ENCODE measurements at places on chromosomes 13 and 19. TPM values are rescaled to one million over a fixed set of nuclear protein-coding genes. Genes with fewer than 3 reads are reported as not detected.

GRCh38 chr19:485583-486236 is 10.6 kb upstream of the MADCAM1 start:
- DNase-seq = no peak

- no peak for DNase-seq
Measured at GRCh38 chr19:56301155-56301554, 13.5 kb downstream of the ZSCAN5A start.

DNA sequence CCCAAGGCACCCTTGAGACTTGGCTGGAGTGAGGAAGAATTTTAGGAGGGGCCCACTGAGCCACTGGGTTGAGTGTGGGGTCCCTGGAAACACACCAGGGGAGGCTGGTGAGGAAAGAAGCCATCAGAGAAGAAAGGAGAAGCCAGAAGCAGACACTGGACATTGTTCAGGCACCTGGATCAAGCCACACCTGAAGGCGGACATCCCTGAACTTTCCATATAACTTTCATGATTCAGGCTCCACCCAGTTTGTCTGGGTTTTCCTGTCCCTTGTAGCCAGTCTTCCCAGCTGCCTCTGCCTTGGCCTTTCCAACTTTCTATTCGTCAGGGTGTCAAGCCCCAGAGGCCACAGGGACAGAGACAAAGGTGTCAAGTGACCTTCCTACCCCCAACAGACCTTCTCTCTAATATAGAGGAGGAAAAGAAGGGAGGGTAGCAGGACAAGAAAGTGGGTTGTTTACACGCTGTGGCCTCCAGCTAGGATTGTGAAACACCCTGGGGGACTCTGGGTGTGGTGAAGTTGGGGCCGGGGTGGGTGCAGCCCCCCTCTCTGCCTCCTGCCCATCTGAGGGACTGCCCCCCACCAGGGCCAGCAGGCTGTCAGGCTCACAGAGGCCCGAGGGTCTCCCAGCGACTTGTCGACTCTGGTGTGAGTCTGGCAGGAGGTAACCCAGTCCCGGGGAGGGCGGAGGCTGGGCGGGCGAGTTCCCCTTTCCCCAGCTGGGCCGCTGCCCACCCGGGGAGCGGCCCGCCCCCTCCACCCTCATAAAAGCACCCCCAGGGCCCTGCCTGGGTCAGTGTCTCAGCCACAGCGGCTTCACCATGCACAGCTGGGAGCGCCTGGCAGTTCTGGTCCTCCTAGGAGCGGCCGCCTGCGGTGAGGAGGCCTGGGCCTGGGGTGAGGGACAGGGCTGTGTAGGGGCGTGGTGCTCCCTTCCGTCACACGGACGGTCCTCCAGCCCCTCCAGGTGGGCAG is at the start of gene CFD:
CFD (plus strand) TSS at position 797 of the 976 bp plus-strand sequence; CDS start at position 823, 26 bp downstream.
- DNase-seq = no peak

- no peak for DNase-seq
Measured at GRCh38 chr19:2148482-2149135, 2.8 kb downstream of the AP3D1 start.

DNA sequence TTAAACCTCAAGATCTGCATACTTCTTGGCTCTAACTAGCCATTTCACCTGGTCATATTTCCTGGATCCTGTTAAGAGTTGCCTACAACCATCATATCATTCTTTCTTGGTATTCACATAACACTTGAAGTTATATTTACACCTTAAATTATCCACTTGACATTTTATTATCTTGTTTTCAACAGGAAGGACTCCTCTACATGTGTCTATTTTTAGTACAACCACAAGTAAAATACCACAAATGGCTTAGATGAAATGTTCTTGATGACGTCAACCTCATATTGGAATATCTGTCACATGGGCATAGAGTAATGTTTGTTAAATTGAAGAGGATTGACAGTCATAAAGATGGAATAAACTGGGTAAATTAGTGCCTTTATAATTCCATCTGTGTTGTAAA is 9.4 kb downstream of the PCDH20 start:
- no peak for DNase-seq

Gene CELF5
- total RNA-seq = 0.43 TPM

All from activated CD4-positive, alpha-beta memory T cell treated with anti-CD3 and anti-CD28 coated beads, Interleukin-2, amount 10 ng/mL, durations not matched to agents 7 days and 5 days (primary cell).